ENCODE measurements at places on chromosomes 7 and 10. TPM values are rescaled to one million over a fixed set of nuclear protein-coding genes. Genes with fewer than 3 reads are reported as not detected.

Gene SCART1
- total RNA-seq = 4.7 TPM

Gene OGDHL
- 10.4 TPM for total RNA-seq

Gene FAM131B
- 6.1 TPM for total RNA-seq

Gene TDRD1
- not detected for total RNA-seq

Gene ANKRD26
- total RNA-seq = 16.9 TPM

Gene SEC61G
- 107 TPM for total RNA-seq

Gene COX19
- 20.2 TPM for total RNA-seq

Gene MYO1G
- total RNA-seq = 0.69 TPM

Gene TMEM229A
- 0.59 TPM for total RNA-seq

GRCh38 chr7:40551685-40552576 lies 417.1 kb downstream of the SUGCT start:
- H3K27me3 ChIP-seq = no peaks in the 10 kb centered on the region
- no peak overlapping the region for H3K27ac ChIP-seq
- peaks cover 2% of the 10 kb centered on the region for H3K36me3 ChIP-seq
- DNase-seq = no peak
- H3K4me1 ChIP-seq = peaks cover 16% of the 10 kb centered on the region

DNA sequence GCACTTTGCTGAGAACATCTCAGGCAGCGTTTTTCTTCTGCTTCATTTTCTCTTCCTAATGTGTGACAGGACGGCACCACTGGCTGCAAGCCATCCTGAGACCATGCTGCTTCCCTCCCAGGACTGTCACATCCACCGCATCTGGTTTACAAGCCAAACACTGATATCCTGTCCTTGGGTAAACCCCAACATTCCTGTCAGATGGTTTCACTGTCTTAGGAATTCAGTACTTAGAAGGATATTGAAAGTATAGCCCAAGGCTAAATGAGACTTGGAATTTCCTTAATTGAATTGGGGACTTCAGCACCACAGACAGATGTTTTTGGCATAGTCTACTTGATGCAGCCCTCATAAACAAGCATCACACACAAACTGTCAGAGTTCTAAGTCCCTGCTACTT lies 74.2 kb upstream of the PLXNA4 start:
- H3K27me3 ChIP-seq = no peaks in the 10 kb centered on the region
- peaks cover 12% of the 10 kb centered on the region for H3K4me1 ChIP-seq
- no peak for DNase-seq
- H3K27ac ChIP-seq = no peak overlapping the region
- no peak overlapping the region for H3K4me3 ChIP-seq

GRCh38 chr7:6160191-6160623 lies 112.2 kb downstream of the CYTH3 start:
- H3K4me1 ChIP-seq = peaks cover 8% of the 10 kb centered on the region
- no peak overlapping the region for H3K4me3 ChIP-seq
- H3K27me3 ChIP-seq = no peaks in the 10 kb centered on the region
- H3K27ac ChIP-seq = peak overlapping the region; percentile 34

- DNase-seq = no peak
- no peaks in the 10 kb centered on the region for H3K36me3 ChIP-seq
- H3K27ac ChIP-seq = no peak overlapping the region
- H3K4me3 ChIP-seq = no peak overlapping the region
Observed at GRCh38 chr7:158266426-158266816, 321.2 kb downstream of the PTPRN2 start.

GRCh38 chr7:142457146-142457703 lies 199.4 kb upstream of the PRSS58 start:
- H3K4me1 ChIP-seq = peaks cover 9% of the 10 kb centered on the region
- no peak overlapping the region for H3K4me3 ChIP-seq
- DNase-seq = no peak
- H3K27ac ChIP-seq = no peak overlapping the region
- peaks cover 35% of the 10 kb centered on the region for H3K27me3 ChIP-seq

DNA sequence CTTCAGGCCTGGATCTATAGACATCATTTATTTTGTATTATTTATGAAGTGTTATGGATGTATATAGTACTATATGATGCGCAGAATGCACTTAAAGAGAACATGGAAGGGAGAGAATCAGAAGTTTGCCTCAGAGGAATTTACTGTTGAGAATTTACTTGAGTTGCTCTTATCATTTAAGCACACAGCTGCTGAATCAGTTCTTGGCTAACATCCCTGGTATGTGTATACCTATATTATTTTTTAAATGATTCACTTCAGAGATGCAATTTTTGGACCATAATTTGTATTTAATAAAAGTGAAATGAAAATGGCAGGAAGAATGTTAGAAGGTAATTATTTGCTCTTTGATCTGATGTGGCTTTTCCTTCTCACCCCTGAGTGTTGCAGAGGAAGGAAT lies 191.6 kb downstream of the BICC1 start:
- H3K36me3 ChIP-seq = peaks cover 4% of the 10 kb centered on the region
- H3K4me1 ChIP-seq = peaks cover 33% of the 10 kb centered on the region
- H3K27me3 ChIP-seq = no peaks in the 10 kb centered on the region
- no peak overlapping the region for H3K27ac ChIP-seq
- no peak overlapping the region for H3K4me3 ChIP-seq

DNA sequence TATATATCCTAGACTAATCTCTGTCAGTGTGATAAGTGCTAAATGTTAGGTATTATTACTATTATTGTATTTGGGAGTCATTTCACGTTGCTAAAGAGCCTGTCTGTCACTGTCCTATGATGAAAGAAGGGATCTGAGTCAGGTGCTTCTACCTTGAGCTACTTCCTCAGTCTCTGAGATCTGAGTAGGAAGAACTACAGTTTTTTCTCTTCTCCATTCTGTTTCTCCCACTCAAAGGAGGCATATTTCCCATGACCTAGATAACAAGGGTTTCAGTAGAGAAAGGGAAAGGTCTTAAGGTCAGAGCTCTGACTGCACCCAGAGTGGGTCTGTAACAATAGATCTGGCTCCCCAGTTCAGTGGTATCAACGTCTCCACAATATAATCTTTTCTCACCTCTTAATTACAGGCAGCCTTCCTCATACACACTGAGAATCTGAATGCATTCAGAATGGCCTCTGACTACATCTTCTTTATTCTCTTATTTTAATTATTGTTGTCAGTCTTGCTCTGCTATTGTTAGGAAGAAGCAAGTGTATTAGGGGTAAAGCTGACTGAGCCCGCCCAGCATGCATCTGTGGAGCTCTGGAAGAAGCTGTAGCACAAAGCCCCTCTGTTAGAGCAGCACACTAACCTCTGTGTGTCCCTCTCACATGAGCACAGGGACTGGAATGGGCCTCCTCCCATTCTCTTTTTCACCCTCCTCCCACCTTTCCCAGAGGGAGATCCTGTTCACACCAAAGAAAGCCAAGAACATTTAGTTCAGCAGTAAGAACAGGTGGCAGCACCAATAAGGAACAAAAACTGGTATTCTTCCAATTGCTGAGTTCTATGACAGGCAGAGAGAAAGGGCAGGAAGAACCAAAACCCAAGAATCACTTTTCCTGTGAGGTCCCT lies 38.1 kb downstream of the USP54 start:
- peaks cover 4% of the 10 kb centered on the region for H3K36me3 ChIP-seq
- no peak for DNase-seq
- no peak overlapping the region for H3K27ac ChIP-seq
- H3K27me3 ChIP-seq = no peaks in the 10 kb centered on the region
- H3K4me1 ChIP-seq = no peaks in the 10 kb centered on the region
- no peak overlapping the region for H3K4me3 ChIP-seq

DNA sequence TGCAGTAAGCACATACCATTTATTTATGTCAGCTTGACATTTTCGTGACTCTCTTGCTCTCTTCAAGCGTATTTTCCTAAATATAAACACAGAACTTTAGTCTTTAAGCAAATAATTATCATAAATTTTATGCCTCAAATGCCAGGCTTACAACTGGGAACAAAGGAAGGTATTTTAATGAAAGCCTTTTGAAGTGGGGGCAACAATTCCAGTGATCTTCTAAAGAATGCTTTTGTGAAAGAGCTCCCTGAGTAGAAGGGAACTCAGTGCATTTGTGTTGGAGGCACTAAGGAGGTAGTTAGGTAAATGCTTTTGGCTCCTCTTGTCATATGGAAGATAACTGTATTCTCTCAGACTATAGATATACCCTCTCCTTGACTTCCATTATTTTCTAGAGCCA lies 104.9 kb downstream of the VPS50 start:
- DNase-seq = no peak
- peaks cover 1% of the 10 kb centered on the region for H3K4me1 ChIP-seq
- H3K27ac ChIP-seq = no peak overlapping the region
- H3K27me3 ChIP-seq = no peaks in the 10 kb centered on the region
- H3K36me3 ChIP-seq = peaks cover 17% of the 10 kb centered on the region

DNA sequence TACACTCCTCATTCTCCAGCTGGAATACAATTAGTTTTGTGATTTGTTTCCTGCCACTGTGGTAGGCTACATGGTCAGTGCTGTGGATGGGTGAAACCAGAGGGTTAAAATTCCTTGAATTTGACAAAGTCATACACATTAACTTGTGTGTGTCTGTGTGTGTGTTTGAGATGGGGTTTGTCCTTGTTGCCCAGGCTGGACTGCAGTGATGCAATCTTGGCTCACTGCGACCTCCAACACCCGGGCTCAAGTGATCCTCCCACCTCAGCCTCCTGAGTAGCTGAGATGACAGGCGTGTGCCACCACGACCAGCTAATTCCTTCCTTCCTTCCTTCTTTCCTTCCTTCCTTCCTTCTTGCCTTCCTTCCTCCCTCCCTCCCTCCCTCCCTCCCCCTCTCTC lies 24.8 kb upstream of the GIMAP8 start:
- DNase-seq = no peak
- peaks cover 3% of the 10 kb centered on the region for H3K4me1 ChIP-seq
- no peak overlapping the region for H3K4me3 ChIP-seq

DNA sequence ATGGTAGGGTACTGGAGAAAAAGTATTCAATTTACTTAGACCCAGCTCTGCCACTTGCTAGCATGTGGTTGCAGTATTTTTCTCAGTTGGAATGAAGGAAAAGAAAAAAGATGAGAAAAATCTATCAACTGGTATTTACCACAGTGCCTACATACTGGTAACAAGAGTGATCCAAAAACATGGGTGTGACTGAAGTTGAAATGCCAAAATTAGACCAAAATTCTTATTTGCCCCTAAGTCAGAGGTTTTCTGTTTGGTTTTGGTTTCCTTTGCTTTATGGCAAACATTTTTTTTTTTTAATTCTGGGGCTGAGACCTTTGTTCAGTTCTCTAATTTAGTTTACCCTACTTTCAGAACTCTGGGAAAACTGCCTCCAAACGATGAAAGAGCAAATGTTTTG lies 12.3 kb downstream of the HYCC1 start:
- no peaks in the 10 kb centered on the region for H3K36me3 ChIP-seq
- H3K4me3 ChIP-seq = no peak overlapping the region
- H3K4me1 ChIP-seq = no peaks in the 10 kb centered on the region
- no peak for DNase-seq
- H3K27ac ChIP-seq = no peak overlapping the region

- peaks cover 15% of the 10 kb centered on the region for H3K27me3 ChIP-seq
- DNase-seq = no peak
- no peak overlapping the region for H3K4me3 ChIP-seq
- peaks cover 1% of the 10 kb centered on the region for H3K36me3 ChIP-seq
- H3K4me1 ChIP-seq = peaks cover 21% of the 10 kb centered on the region
Observed at GRCh38 chr7:108278776-108279175, 148.6 kb upstream of the LAMB4 start.

DNA sequence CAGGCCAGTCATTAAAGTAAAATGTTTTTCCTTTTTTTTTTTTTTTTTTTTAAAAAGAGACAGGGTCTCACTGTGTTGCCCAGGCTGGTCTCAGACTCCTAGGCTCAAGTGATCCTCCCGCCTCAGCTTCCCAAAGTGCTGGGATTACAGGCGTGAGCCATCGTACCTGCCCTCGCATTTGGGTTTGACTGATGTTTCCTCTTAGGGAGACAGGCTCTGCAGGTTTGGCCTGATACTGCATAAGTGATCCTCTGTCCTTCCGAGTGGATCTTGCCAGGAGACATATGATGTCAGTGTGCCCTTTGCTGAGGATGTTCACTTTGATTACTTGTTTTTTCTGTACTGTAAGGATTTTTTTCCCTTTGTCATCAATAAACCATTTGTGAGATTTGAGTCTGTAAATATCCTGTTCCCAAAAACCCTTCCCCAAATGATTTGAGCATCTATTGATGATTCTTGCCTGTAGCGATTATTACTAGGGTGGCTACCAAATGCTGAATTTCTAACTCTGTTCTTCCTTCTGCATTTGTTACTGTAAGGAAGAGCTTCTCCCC lies 19.7 kb downstream of the LIMK1 start:
- no peak for DNase-seq
- H3K27ac ChIP-seq = no peak overlapping the region
- H3K27me3 ChIP-seq = no peaks in the 10 kb centered on the region
- H3K4me1 ChIP-seq = peaks cover 2% of the 10 kb centered on the region
- H3K36me3 ChIP-seq = peaks cover 32% of the 10 kb centered on the region
- H3K4me3 ChIP-seq = no peak overlapping the region

DNA sequence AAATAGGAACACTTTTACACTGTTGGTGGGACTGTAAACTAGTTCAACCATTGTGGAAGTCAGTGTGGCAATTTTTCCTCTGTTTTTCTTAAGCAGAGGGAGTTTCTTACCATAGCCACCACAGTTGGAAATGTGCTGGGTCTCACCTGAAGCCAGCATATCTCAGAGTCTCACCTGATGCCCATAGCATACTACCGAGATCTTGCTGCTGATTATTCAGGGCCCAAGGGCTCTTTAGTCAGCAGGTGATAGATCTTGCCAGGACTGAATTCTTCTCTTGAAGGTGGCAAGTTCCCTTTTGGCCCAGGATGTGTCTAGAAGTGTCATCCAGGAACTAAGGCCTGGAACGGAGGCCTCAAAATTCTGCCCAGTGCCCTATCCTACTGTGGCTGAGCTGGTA lies 215.4 kb downstream of the CCDC7 start:
- H3K4me3 ChIP-seq = no peak overlapping the region
- H3K36me3 ChIP-seq = peaks cover 12% of the 10 kb centered on the region
- no peak overlapping the region for H3K27ac ChIP-seq
- DNase-seq = no peak
- no peaks in the 10 kb centered on the region for H3K4me1 ChIP-seq

- peaks cover 3% of the 10 kb centered on the region for H3K36me3 ChIP-seq
- H3K4me1 ChIP-seq = peaks cover 2% of the 10 kb centered on the region
- H3K4me3 ChIP-seq = no peak overlapping the region
- peaks cover 50% of the 10 kb centered on the region for H3K27me3 ChIP-seq
- no peak for DNase-seq
Observed at GRCh38 chr10:132192076-132192975, 5.6 kb downstream of the DPYSL4 start.

- H3K27ac ChIP-seq = no peak overlapping the region
- H3K4me1 ChIP-seq = peaks cover 13% of the 10 kb centered on the region
- H3K36me3 ChIP-seq = no peaks in the 10 kb centered on the region
- H3K4me3 ChIP-seq = no peak overlapping the region
Observed at GRCh38 chr10:45136256-45136655, 135.5 kb downstream of the ZNF22 start.

DNA sequence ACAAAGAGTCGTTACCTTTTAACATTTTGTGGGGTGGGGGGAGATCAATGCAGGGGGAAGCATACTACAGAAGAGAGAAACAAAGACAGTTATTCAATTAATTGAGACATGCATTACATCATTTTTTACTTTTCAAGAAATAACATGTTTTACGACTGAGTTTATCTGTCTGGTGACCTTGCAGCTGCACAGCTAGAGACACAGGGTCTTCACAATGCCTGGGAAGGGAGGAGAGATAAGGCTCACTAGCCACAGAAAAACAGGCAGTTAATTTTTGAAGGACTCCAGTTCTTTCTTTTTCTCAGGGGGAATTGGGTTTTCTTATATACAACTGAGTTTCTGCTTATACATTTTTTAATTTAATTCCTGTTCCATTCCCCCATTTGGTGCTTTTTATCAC lies 30.1 kb downstream of the ZPBP start:
- no peaks in the 10 kb centered on the region for H3K27me3 ChIP-seq
- peaks cover 12% of the 10 kb centered on the region for H3K4me1 ChIP-seq
- H3K4me3 ChIP-seq = no peak overlapping the region
- DNase-seq = no peak
- H3K36me3 ChIP-seq = no peaks in the 10 kb centered on the region
